Astrocyte (in vitro differentiated cells and primary cell): ENCODE measurements at places on chromosomes 6 and 20.
A peak's percentile ranks its signal among the peaks of the same experiment; 100 is the strongest.

DNA sequence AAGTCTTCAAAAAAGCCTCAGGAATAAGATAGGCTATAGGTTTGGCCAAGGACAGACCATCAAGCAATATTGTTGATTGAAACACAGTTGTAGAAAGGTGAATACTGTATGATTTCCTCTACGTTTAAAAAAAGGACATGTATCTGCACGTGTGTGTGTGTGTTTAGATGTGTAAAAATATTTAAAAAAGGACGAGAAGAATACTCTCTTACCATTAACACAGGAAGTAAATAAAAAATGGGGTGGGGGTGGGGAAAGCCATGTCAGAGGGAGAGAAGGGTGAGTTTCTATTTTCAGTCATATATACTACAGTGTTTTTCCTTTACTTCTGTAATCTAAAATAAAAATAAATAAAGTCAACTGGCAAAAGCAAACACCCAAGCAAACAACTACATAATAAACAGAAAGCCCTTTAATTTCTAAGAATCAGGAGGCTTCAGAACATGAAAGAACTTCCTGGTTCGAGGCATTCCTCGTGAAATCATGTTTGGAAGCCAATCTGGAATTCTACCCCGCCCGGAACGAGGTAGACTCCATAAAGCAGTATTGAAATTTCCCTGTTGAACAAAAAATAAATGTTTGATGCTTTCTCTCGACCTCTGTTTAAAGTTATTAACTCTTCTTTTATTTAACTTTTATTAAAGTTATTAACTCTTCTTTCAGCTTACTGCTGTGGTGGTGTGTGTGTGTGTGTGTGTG, 158.1 kb upstream of the ZNF217 start:
- DNase-seq: no peak

- DNase-seq: no peak
Observed at GRCh38 chr6:52574709-52575501, 2.0 kb downstream of the TRAM2 start.

- no peak for DNase-seq
Observed at GRCh38 chr20:57013741-57014140, 252.7 kb downstream of the BMP7 start.

- no peak for DNase-seq
Observed at GRCh38 chr6:83292900-83293843, 100.0 kb downstream of the RWDD2A start.

GRCh38 chr6:79635232-79635543, 4.1 kb downstream of the SH3BGRL2 start:
- peak; percentile 65 for DNase-seq
